ENCODE measurements at places on chromosomes 7 and 10.

DNA sequence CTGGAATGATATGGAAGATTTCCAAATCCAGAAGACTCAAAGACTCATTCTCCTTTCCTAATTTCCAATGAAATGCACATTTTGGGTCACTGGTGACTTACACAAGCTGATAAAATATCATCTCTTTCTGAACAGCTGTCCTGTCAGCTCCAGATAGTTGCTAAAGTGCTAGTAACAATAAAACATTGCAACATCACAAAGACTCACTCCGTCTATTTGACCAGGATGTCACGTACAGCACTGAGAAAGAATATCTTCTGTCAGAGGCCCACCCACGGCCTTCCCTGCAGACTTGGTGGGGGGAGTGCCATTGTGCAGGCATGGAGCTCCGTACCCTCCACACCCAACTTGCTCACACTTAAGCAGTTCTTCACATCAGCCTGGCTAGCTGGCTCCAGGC lies 78.9 kb upstream of the EGR2 start:
- no peak for DNase-seq

DNA sequence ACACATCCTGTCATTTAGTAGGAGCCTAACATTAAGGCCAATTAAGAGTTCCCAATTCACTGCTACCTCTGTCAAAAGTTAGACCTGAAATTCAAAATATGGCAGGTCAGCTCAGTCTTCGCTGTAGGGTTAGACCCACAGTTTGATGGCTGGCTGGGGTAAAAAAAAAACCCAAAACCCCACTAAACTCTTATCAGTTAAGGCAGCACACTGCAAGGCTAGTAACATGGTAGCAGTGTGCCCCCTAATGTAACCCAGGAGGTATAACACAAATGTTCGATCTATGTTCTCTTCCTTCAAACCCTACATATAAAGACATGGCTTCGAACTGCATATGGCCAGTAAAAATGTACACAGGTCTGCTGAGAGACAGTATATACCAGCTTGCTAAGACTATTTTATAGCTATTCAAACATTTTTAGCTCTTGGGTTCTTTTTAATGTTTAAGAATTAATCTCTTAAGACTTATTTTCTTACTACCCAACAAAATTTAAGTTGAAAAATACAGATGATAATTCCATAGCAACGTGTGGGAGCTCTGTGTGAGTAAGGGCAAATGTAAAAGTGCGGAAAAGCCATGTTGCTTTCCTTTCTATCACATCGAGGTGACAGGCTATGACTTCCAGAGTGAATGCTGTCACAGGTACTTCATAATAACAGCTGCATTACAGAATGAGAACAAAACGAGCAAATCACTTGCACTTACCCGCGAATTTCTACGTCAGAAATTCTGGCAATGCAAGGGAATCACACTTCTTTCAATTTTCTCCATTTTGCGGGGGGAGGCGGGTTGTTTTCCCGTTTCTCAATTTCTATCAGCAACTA lies 168.4 kb upstream of the IMMP2L start:
- no peak for DNase-seq

DNA sequence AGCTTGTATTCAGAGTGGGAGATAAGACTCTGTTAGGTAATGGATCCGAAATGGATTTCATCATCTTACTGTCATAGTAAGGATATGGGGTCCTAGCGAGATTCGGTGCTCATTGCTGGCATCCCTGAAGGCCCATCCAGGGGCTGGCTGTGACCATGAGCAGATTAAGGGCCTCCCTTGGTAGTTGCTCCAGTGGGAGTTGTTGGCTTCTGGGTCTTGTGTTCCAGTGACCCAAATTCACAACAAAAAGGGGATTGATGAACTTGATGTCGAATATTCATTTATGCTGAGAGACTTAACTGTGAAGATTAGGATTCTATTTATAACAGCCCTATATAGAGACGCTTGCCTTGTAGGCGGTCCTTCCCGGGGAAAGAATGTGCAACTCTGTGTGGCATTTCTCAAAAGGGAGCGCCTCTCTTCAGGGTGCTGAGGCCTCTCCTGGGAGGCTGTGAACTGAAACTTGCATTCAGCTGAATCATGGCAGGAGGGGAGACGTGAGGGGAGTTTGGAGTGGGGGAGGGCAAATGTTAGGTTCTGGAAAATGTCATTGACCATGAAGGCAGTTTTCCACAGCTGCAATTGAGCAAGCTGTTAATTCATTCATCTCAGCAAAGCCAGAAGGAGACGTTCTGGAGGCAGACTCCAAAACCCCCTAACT lies 233.1 kb upstream of the FZD8 start:
- no peak for DNase-seq

DNA sequence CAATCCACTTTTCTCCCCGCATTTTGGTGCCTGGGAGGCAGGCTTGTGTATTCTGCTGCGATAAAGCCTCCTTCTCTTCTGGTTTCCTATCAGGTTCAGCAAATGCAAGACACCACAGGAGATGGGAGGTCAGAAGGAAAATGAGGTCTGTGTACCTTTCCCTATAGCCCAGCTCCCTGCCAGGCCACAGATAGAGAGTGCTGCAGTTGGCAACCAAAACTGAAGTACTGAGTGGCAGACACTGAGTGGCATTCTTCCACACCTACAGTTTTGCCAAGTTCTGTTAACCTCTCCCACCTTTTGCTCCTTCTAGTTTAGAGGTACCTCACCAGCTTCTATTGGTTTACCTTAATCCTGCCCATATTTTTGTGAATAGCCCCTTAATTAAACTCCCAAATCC lies 948.4 kb downstream of the SORCS1 start:
- DNase-seq: no peak

GRCh38 chr10:43982250-43982649 lies 333.6 kb upstream of the ZNF32 start:
- no peak for DNase-seq

- no peak for DNase-seq
These were observed 281.5 kb downstream of the GRID1 start for GRCh38 chr10:86085136-86085535.

GRCh38 chr7:127347567-127348246 lies 44.8 kb downstream of the ZNF800 start:
- DNase-seq: no peak

DNA sequence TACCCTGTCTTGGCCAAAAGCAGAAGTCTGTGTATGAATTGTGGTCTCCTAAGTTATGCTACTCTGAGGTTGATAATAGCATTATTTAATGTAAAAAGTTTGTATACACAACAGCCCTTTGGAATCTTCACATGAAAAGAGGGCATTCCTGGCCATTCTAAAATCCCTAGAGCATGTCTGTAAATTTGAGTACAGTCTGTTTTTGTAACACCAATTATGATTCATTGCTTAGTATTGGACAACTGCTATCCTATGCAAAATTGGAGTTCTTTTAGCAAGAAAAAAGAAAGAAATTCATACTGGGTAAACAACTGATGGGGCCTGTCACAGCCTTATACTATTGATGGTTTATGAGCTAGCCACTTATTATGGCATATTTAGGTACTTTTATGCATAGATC lies 10.2 kb downstream of the CUTC start:
- no peak for DNase-seq

GRCh38 chr10:107727767-107728317 lies 563.3 kb upstream of the SORCS1 start:
- DNase-seq: no peak

- DNase-seq: no peak
These were observed 87.3 kb downstream of the LYZL2 start for GRCh38 chr10:30542001-30542894.

- no peak for DNase-seq
These were observed 12.7 kb downstream of the FBXW4 start for GRCh38 chr10:101682172-101682825.

GRCh38 chr7:130831817-130832481 lies 97.9 kb upstream of the KLF14 start:
- no peak for DNase-seq

DNA sequence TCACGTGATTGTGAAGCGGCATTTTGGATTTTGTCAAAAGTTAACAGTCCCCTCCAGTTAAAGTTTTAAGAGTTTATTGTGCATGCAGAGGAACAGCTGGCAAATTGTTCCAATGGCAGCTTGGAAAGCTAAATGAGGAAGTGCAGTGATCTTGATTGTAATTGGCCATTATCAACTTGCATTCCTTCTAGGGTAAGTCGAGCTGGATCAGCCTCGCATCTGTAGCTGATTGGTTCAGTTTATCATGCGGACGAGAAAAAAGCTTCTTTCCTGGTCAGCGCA lies 566 bp downstream of the ZNF789 start:
- no peak for DNase-seq

All from esophagus squamous epithelium (tissue), 5 donors.